Activated CD4-positive, alpha-beta T cell treated with anti-CD3 and anti-CD28 coated beads, Interleukin-2, amount 50 U/mL, for 1 hour (primary cell): ENCODE measurements at places on chromosomes 2 and 18.

GRCh38 chr2:106115250-106115649 lies 78.9 kb downstream of the UXS1 start:
- DNase-seq = no peak

DNA sequence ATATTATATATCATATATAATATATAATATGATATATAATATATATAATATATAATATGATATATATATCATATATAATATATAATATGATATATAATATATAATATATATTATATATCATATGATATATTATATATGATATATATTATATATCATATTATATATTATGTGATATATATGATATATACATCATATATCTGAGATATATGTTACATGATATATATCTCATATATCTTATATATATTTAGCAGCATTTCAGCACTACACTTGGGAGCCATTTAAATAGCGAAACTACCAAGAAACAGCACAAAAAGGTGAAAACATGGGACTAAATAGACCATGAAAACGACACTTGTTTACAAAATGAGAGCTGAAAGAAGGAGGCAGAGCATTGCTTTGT lies 37.3 kb downstream of the KCMF1 start:
- no peak for DNase-seq

DNA sequence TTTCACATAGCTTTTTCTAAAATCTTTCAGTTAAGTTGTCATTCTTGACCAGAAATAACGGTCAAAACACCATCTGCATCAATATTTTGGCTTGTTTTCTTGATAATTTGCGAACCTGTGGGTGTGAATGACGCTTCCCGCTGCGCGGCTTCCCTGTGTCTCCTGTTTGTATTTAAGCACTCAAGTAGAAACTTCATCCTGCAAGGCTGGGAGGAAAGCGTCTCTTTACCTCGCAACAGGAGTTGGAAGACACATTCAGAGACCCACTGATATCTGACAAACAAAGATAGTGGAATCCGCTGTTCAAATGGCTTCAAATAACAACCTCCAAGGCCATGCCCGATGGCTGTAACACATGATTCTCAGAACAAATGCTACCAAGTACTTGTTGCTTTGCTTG lies 704.9 kb downstream of the DCDC2C start:
- no peak for DNase-seq

- no peak for DNase-seq
These were observed 12.8 kb downstream of the UPP2 start for GRCh38 chr2:158114516-158114915.

- no peak for DNase-seq
These were observed 122.4 kb upstream of the LMAN1 start for GRCh38 chr18:59481436-59481835.

DNA sequence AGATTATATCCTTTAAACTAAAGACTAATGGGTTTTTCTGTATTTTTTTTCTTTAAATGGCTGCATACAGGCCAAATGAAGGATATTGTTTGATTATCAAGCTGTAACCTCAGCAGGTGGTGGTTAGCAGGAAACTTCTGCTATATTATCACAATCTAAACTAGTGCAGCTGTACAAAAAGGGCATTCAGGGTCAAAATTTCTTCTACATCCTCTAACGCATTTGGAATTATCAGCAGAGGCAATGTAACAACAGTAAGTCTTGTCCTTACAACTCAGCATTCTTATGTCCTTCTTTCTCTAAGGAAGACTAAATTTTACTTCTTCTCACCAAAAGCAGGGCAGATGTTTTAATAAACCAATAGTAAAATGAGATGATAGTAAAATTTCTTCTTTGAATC lies 135.8 kb upstream of the FN1 start:
- DNase-seq = no peak

- DNase-seq = no peak
These were observed 164.2 kb upstream of the ZNF521 start for GRCh38 chr18:25516121-25516520.

GRCh38 chr2:191951832-191952231 lies 104.9 kb upstream of the CAVIN2 start:
- DNase-seq = no peak

DNA sequence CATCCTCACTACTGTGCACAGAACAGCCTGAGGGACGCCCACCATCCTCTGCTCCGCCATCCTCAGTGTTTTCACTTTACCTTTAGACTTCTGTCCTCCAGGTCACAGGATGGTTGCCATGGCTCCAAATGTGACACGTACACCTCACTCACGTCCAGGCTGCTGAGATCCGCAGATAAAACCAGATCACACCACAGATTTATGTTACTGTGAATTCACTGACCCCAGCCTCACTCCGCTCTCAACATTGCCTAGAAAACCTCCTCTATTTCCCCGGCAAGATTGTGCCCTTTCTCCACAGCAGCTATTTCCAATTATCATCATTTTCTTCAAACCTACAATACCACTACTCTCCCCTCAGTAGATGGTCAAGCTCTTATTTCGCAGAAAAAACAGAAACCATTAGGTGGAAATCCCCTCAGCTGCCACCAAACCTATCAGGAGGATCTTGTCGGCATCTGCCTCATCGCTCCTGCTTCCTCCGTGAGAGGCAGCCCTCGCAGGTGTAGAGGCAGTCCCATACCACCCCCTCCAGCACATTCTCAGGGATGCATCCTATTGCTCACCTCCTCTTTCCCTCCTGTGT lies 49.8 kb upstream of the SLC1A4 start:
- no peak for DNase-seq

DNA sequence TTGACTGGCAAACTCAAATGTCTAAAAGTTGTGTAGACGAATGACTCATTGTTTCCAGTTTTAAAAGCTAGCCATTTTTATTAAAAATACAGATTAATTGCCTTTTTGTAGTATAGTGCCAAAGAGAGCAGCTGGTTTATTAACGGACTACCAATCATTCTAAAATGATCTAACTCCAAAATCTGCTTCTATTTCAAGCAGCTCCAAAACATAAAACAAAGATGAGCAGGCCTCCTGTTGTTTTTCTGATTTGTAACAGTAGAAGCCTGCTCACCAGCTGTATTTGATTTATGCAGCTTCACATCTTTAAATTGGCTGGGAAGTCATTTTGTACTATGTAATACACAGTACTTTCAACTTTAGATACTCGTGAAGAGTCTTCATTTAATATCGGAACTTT lies 171.8 kb downstream of the UBR3 start:
- DNase-seq = no peak
